Activated CD8-positive, alpha-beta memory T cell treated with anti-CD3 and anti-CD28 coated beads for 4 hours (primary cell): ENCODE measurements at places on chromosomes 5 and 9.

- DNase-seq = no peak
These were observed 173.8 kb upstream of the OTULINL start for GRCh38 chr5:14407746-14408175.

GRCh38 chr5:135864503-135865435 is 30.3 kb downstream of the SLC25A48 start:
- DNase-seq = no peak

DNA sequence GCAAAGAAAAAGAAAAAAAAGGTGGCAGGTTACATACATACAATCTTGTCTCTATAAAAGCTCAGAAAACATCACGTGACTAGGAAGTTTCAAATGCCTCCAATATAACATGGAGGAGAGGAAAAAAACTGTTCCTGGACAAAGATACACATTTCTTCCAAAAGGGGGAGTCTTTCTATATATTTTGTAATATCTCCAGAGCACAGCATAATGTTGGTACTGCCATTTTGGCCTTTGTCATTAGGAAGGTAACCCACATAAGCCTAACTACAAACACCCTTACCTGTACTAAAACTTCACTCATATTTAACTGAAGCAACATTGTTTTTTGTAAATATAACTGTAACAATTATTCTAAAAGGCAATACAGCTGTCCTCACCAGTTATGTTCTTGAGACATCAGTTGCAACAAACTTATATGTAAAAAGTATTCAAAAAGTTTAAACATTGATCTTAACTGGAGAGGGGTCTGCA is 1.2 kb upstream of the BTF3 start:
- DNase-seq = no peak

DNA sequence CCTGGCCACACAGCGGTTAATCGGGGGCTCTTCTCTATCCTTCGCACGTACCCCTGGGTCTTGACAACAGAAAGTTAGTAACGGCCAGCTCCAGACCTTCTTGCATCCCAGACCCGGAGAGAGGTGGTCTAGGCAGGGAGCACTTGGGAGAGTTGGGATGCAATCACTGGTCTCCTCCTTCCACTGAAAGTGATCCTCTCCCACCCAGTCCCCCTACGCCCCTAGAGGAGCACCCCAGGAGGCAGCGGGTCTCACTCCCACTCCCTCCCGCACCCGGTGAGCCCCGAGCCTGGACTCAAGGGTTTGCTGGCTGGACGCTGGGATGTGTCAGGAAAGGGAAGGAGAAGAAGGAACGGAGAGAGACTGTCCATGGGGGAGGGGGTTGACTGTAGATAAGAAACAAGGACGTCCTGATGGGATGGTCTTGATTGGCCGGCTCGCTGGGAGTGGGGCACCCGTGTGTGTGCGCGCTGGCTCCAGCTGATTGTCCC is 2.0 kb downstream of the RORB start:
- DNase-seq = no peak

GRCh38 chr5:43156388-43156787 is 35.6 kb upstream of the NIM1K start:
- DNase-seq = no peak

DNA sequence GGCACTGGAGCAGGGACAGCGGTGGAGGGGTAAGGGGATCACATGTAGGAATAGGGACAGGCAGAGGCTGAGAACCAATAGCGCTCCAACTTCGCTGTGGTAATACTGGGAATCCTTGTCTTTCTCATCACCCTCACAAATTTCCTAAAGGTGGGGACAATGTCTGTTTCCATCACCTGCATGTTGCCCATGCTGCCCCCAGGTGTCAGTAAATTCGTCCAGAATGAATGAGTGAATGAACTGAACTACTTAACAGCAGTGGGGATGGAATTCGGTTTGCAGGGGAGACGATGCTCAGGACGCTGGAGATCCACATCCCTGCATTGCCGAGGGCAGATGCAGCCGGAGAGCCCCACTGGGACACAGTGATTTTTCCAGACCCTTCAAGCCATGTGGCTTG is 129.9 kb downstream of the PDZD2 start:
- DNase-seq = no peak

GRCh38 chr9:35935261-35935660 is 22.7 kb downstream of the OR2S2 start:
- no peak for DNase-seq

- no peak for DNase-seq
These were observed 23.8 kb downstream of the SH3RF2 start for GRCh38 chr5:145960166-145960565.

GRCh38 chr5:179802950-179803562 is 3.6 kb downstream of the MGAT4B start:
- DNase-seq = no peak

- no peak for DNase-seq
These were observed 1.7 kb downstream of the AHRR start for GRCh38 chr5:322942-323879.

- no peak for DNase-seq
These were observed 19.9 kb upstream of the KCNMB1 start for GRCh38 chr5:170408877-170409660.

DNA sequence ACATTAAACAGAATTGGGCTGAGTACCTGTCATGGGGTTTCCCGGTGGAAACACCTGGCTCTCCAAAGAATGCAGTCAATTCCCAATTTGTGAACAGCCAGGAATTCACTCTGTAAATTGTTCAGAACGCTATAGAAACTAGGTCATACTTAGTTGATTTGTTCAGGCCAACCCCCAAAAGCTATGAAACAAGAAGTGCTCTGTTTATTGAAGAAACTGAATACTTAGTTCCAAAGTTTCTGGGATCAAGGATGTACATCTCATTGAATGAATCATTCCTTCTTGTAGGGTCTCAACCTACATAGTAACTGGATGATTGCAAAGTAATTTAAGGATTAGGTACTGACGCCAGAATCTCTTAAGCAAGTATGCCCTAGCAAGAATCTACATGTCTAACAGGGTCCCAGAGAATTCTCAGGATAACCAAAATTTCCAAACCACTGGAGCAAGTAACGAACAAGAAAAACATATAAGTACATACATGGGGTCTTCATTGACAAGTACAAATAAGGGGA is 659 bp upstream of the TUSC1 start:
- no peak for DNase-seq

GRCh38 chr5:65986050-65986451 is 59.7 kb downstream of the ERBIN start:
- no peak for DNase-seq

DNA sequence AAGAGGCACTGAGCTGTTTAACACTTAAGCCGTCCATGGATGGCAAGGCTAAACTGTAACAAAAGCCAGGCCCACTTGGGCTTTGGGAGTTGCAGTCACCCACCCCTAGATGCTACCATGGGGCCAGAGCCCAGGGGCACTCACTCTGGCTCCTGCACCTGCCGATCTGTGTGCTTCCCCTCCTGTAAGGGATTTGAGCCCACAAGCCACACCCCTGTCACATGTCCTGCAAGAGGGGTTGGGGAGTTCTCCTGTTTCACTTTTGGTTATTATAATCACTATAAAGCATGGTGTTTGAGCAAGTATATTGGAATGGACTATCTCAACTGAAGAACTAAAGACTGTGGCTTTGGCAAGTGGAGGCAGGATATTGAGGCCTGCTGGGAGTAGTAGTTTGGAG is 14.0 kb upstream of the GPR151 start:
- DNase-seq = no peak

- DNase-seq = no peak
These were observed 132.2 kb downstream of the CDC42SE2 start for GRCh38 chr5:131396015-131396414.

DNA sequence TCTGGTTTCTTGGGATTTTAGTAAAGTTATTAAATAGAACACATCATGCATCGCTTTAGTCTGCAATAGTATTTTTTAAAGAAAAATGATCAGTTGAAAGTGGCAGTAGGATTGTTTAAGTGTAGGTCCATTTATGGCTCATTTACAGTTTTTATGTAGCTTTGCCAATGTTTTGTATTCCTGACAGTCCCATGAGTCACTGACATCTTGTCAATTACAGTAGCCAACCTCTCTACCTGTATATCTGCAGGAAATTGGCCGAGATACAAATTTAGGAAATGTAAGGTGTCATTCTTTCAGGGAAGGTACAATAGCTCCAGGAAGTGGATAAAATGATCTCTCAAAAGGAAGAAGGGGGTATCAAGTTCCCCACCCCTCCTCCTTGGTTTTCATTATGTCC is 47.7 kb upstream of the MTAP start:
- no peak for DNase-seq

DNA sequence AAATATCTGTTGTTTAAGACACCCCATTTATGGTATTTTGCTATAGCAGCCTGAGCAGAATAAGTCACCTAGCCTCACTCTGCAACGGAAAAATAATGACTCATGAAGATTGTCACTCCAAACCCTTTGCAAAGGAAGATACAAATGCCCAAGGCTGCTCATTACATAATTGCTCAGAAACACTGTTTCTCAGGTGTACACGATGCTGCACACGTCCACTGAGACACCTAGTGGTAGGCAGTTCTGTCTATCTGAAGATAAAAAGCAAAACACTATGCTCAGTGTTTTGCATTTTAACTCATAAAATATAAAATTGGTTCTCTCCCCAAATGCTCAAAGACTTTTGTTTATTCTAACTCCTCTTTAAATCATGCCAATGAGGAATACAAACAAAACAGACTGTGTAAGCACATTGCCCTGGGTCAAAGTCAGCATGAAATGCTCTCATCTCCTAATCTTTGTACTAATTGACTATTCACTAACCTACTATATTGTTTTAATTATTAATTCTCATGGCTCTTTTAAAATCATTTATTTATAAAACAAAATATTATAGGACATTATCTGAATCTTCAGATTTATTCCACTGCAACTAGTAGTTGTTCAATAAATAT is 7.7 kb upstream of the TSLP start:
- no peak for DNase-seq

- DNase-seq = no peak
These were observed 17.8 kb upstream of the ZNF622 start for GRCh38 chr5:16483361-16483760.

DNA sequence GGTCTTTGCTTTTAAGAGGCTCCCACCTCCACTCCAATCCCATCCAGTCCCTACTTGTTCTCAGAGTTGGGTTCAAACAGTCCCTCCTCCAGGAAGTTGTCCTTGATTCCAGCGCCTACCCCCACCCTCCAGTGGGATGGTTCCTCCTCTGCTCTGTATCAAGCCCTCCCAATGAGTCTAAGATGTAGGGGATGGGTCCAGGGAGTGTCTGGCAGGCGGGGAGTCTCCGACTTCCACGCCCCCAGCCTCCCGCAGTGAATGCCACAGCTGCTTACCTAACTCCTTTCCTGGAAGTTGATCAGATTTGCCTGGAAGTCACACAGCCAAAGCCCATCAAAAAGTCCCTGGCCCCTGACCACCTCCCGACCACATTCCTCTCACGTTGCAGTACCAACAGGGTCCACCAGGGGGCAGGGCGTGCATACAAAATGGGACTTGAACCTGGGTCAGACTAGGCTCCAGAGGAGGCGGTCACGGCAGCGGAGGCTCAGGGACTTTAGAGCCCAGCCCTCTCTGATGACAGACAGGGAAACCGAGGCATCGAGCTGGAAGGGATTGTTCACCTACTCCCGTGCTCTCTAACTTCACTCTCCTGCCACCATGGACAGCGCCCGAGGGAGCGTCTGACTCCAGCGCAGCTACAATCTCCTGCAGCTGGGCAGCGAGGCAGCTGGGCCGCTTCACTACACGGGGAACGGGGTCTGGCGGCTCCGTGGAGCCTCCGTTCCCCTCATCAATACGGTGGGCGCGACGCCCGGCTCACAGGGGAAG is 25.0 kb upstream of the TDRD7 start:
- DNase-seq = peak; percentile 37

DNA sequence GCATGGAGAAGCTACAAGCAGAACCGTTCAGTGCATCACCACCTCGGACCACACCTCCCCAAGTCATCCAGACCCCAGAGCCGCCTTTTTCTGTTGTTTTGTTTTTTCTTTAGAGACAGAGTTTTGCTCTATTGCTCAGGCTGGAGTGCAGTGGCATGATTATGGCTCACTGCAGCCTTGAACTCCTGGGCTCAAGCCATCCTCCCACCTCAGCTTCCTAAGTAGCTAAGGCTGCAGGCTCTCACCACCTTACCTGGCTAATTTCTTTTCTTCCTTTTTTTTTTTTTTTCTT is 13.5 kb upstream of the SFXN1 start:
- no peak for DNase-seq

GRCh38 chr9:123346826-123347225 is 9.2 kb upstream of the CRB2 start:
- no peak for DNase-seq

GRCh38 chr5:176632745-176633144 is 2.3 kb downstream of the EIF4E1B start:
- no peak for DNase-seq

- no peak for DNase-seq
These were observed 57.3 kb downstream of the DAPK1 start for GRCh38 chr9:87554976-87555375.
